ENCODE measurements at places on chromosomes 5 and 9.

GRCh38 chr9:87386490-87387025, 111.1 kb upstream of the DAPK1 start:
- no peak for DNase-seq

DNA sequence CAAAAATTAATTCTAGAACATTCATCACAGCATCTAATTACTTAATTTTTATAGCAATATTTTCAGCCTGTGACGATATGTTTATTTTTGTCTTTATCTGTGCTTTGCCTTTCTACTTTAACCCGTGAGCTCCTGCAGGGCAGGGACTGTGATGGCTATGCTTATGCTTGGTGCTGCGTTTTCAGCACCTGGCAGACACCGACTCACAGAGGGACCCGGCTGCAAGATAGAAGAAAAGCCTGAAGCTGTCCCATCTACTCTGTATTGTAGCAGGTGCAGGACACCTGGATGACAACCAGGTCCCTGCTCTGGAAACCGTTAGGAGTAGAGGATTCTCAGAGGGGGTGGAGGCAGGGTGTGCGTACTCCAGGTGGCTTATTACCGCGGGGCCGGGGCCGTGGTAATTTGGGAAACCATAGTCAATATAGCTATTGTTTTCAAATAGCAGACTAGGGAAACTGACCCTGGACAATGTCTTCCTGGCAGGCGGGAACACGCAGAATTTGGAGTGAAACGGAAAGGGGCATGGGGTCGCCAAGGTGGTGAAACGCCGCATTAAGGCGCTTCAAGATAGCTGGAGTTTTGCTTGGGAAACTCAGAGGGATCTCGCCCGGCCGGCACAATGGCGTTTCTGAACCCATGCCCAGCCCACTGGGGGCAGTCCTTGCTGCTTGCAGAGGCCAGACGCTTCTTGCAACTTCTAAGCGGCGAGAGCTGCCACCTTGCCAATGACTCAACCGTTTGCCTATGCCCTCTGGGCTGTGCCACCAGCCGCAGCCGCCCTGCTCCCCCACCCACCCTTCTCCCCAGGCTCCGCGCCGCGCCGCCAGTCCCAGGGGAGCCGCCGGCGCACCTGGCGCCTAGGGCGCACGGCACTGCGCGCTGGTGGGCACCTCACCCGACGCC, 140.1 kb upstream of the PALM2AKAP2 start:
- no peak for DNase-seq

DNA sequence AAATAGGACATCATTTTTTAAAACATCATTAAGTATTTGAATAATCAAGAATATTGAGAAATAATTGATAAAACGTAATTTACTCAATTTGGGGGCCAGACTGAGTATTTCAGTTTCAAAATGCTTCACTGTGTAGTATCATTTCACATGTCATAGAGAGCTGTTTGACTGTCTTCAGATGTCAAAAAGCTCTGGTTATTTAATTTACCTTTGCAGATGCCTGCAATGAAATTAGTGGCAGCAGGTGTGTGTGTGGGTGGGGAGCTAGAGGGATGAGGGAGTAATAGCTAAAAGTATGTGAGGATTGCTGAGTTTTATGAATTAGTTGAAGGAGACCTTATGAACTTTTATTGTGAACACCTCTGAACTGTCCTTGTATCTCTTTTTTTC, 567.2 kb upstream of the MEF2C start:
- no peak for DNase-seq

DNA sequence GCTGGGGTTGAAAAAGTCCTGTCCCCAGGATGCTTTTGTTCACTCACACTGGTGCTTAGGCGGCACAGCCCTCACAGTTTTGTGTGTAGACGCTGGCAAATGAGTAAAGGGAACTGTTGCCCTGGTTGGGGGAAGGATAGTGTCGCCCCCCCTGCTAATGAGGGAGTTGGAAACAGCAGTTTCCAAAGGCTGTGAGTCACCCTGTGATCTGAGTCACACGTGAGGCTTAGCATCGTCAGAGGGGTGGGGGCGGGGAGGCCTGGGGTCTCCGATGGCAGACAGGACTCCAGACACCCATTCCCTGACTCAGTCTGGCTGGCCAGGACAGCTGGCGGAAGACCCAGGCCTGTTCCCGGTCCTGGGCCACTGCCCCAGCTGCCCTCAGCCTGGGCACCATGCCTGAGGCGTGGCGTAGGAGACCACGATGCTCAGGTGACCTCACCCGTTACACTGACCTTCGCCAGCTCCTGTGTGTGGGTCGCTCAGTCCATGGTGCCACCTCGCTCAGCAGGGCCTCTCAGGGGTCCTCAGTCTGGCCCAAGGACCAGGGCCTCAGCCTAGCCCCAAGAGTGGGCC, 2.9 kb downstream of the DNAJB5 start:
- DNase-seq: peak; percentile 94

GRCh38 chr9:123725389-123725788, 204.5 kb downstream of the DENND1A start:
- peak; percentile 49 for DNase-seq

- peak; percentile 84 for DNase-seq
Measured at GRCh38 chr9:86434039-86434726, 80.0 kb upstream of the TUT7 start.

- peak; percentile 28 for DNase-seq
Measured at GRCh38 chr9:119368681-119369581, at the start of gene BRINP1. Gene BRINP1, minus strand, starts transcription at chr9:119369435. Its CDS starts 56,080 bp downstream, at chr9:119313355.

- no peak for DNase-seq
Measured at GRCh38 chr5:135628771-135629563, 50.2 kb upstream of the CXCL14 start.

DNA sequence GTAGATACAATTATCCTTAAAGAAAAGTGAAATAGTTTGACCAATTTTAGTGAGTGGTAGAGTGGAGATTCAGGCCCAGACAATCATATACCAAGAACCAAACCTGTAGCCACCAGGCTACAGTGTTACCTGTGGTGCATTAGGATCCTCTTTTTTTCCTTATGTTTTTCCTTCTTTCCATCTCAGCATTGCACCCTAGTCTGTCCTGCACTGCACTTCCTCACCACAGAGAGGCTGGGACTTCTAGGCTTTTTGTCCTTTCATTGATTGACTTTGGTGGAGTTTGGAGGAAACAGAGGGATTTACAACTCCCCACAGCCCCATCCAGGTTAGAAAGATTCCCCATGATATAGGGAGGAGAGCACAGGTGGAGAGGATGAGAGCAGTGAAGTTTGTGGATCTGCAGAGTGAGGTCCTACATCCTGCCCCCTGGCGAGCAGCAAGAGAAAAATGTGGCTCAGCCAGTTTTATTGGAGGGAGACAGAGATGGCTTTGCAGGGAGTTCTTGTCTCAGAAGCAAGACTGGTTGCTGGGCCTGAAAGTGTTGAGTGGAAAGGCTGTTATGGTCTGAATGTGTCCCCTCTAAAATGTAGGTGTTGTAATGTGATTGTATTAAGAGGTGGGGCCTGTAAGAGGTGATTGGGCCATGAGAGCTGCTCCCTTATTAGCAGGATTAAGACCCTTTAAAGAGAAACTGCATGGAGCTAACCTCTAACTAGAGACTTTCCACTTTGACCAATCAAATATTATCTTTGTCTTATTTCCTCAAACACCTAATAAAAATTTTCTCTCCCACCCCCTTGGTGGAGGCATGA, 36.2 kb downstream of the KIF4B start:
- DNase-seq: no peak

DNA sequence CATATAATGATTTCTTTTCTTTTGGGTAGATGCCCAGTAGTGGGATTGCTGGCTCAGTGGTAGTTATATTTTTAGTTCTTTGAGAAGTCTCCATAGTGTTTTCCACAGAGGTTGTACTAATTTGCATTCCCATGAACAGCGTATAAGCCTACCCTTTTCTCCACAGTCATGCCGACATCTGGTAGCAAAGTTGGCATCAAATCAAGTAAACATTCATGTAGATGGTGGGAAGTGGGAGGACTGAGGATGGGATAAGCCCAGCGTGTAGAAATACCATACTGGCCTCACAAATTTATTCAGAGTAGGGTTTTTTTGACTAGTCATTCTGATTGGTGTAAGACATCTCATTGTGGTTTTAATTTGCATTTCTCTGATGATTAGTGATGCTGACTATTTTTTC, 115.4 kb downstream of the EGFLAM start:
- peak; percentile 70 for DNase-seq

- no peak for DNase-seq
Measured at GRCh38 chr5:132053483-132053882, 7.0 kb upstream of the IL3 start.

- DNase-seq: no peak
Measured at GRCh38 chr9:37905776-37906175, 1.8 kb upstream of the SLC25A51 start.

- DNase-seq: no peak
Measured at GRCh38 chr5:173884402-173885053, 3.6 kb upstream of the CPEB4 start.

DNA sequence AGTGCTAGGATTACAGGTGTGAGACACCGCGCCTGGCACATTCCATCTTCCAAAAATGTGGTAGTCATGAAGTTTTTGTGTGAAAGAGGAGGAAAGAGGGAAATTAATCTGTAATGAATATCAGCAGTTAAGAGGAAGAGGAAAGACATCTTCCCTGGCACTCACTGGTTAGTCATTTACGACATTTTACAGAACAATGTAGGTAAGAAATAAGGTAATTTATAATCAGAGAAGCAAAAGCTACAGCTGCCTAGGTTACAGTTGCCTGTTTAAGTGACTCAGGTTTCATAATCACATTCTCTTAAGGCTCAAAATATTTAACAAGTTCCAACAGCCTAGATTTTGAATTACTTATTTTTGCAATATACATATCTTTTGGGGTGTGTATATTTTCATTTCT, 26.9 kb downstream of the CNOT6 start:
- DNase-seq: peak; percentile 2

- no peak for DNase-seq
Measured at GRCh38 chr9:12670006-12670405, 23.2 kb upstream of the TYRP1 start.

GRCh38 chr5:9766581-9766980, 136.4 kb upstream of the TAS2R1 start:
- DNase-seq: peak; percentile 38

GRCh38 chr9:135919318-135919890, 12.1 kb upstream of the CAMSAP1 start:
- DNase-seq: no peak

- DNase-seq: peak; percentile 82
Measured at GRCh38 chr5:136781464-136781863, 416.1 kb upstream of the TRPC7 start.

- DNase-seq: no peak
Measured at GRCh38 chr9:119639287-119639955, 270.2 kb upstream of the BRINP1 start.

GRCh38 chr9:35749515-35750255, 598 bp downstream of the RGP1 start:
- no peak for DNase-seq

DNA sequence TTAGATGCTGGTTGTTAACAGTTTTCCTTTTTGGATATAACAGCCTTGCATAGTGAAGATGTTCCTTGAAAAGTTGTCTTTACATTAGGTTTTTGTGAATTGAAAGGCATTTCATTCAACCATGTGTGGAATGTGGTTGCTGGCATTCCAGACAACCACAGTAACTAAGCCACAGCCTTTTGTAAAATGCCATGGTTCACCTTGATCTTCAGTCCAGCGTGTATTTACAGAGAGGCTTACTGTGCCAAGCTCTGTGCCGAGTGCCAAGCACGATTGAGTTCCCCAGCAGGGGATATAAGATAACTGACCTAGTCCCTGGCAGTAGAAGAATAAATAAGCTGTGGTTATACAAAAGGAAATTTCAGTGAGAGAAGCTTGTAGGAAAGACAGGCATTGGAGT, 4.9 kb downstream of the EXOSC2 start:
- DNase-seq: no peak

DNA sequence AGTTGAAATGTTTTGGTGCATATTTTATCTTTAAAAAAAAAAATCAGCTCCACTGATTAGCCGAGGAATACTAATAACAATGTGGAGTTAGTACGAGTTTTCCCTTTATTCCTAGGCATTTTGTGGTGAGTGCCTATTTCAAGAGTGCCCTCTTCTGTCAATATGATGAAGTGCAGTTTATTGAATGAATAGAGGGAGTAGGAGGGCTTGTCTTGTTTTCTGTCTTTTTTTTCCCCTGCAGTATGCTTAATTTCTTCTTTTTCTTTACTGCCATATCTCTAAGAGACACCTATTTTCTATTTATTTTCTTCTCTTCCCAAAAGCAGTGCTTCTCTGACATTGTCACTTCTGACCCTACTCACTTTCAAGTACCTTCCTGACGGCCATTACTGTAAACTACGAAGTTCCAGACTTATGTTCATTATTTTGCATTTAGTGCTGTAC, 169.6 kb upstream of the PITX1 start:
- no peak for DNase-seq

GRCh38 chr5:56305001-56305950, 72.1 kb upstream of the ANKRD55 start:
- peak; percentile 52 for DNase-seq

GRCh38 chr5:71601222-71602026, 14.3 kb downstream of the MCCC2 start:
- DNase-seq: peak; percentile 93

GRCh38 chr9:14296495-14297113, 17.3 kb downstream of the NFIB start:
- DNase-seq: no peak

DNA sequence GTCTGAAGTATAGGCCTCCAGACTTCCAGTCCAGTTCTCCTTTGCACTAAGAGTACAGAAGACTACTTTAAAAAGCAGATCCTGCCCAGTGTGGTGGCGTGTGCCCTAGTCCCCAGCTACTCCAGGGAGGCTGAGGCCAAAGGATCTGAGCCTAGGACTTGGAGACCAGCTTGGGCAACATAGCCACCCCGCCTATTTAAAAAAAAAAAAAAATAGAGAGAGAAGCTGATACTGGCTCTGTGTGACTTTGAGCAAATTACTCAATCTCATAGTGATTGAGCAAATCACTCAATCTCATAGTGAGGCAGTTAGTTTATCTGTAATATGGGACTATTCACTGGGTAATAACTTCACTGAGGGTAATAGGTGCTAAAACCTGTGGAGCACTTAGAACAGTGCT, 43.6 kb upstream of the KDM4C start:
- no peak for DNase-seq

GRCh38 chr9:79693750-79694149, 122.0 kb downstream of the TLE4 start:
- no peak for DNase-seq

- DNase-seq: peak; percentile 83
Measured at GRCh38 chr9:28234894-28235277, 661.6 kb upstream of the C9orf72 start.

- peak; percentile 57 for DNase-seq
Measured at GRCh38 chr5:61881821-61882487, 424.1 kb upstream of the KIF2A start.

DNA sequence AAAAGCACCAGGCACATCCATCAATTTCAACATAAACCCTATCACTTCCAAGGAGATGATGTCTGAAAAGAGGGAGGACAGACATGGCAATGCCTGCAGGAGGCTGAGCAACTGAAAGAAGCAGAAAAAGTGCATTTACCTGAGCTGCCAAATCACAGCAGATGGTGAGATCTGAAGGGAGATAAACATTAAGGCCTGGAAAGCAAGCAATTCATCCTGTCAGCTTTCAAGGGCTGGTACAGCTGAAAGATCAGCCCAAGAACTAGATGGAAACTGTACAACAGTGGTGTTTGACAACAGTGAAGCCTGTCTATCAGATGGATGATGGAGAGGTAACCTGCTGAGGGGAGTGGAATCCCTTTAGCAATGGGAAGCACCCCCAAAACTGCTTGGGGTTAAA, 433.2 kb upstream of the ZNF608 start:
- DNase-seq: no peak

GRCh38 chr5:171494452-171495121, 75.1 kb downstream of the FGF18 start:
- DNase-seq: peak; percentile 89

- DNase-seq: peak; percentile 90
Measured at GRCh38 chr9:38008168-38009034, 60.6 kb downstream of the SHB start.

GRCh38 chr9:113577525-113578261, 114.2 kb downstream of the RGS3 start:
- peak; percentile 32 for DNase-seq

Measured in fibroblast of skin of right quadriceps (primary cell).